ENCODE measurements at places on chromosomes 6 and 20.

DNA sequence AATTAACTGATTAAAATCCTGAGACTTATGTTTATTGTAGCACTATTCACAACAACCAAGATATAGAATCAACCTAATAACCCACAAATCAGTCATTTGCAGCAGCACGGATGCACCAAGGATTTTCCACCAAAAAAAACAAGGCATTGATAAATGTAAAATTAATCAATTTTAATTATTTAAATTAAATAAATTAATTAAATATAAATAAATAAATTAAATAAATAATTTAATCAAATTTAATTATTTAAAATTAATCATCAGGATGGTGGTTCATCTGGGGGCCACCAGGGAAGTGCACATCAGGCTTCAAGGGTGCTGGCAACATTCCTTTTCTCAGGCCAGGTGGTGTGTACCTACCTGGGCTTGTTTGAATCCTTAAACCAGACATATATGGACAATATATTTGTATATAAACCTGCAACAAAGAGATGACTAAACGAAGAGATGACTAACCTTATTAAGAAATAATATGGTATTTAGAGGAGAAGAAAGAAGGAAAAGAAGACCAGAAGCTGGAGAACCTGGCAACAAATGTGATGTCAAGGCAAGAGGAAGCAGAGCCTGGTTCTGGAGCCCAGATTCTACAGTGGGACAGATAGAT lies 89.2 kb downstream of the CD164 start:
- no peak for DNase-seq

DNA sequence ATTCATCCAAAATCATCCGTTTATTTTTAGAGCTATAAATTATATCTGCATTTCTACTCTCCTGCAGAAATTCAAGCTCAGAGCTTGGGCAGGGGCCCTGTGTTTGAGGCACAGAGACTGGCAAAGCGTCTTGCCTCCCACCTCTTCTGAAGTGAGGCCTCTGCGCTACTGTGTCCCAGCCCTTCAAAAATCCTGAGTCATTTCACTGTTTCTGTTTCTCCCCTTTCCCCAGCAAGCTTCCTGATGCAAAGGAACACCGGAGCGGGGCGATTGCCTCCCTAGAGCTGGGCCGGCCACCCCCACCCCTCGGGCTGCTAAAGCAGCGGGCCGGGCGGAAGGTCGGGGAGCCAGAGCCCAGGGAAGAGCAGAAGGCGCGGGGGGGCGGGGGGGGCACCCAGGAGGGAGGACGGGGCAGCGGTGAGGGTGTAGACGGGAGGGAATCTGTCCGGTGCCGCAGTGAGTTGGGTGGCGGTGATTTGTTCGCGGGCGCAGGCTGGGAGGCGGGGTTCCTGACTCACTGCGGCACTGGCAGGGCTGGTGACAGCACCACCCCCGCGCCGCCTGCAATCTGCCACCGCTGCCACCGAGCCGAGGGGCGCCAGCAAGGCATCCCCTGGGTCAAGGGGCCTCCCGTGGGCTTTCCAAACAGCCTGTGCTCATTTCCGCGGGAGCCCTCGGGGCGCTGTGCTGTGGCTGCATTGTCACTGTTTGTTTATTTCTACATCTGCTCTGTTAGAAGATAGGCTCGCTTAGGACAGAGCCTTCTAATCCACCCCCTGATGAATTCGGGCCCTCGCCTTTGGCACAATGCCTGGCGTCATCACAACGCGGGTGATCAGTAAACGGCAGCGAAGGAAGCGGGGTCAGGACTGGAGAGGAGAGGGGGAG lies 46.5 kb upstream of the SNAP25 start:
- DNase-seq, result peak; percentile 18

DNA sequence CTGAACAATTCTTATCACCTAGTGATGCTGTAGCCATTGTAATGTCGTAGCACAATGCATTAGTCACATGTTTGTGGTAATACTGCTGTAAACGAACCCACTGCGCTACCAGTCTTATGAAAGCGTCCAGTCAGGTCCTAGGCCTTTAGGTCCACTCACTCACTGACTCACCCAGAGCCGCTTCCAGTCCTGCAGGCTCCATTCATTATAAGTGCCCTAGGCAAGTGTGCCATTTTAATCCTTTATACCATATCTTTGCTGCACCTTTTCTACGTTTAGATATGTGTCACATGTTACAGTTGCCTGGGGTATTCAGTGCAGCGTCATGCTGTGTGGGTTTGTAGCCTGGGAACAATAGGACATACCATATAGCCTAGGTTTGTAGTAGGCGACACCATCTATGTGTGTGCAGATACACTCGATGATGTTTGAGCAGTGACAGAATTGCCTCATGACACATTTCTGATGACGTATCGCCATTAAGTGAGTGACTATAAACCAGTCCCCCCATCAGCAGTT lies 15.4 kb downstream of the IGF2R start:
- no peak for DNase-seq

DNA sequence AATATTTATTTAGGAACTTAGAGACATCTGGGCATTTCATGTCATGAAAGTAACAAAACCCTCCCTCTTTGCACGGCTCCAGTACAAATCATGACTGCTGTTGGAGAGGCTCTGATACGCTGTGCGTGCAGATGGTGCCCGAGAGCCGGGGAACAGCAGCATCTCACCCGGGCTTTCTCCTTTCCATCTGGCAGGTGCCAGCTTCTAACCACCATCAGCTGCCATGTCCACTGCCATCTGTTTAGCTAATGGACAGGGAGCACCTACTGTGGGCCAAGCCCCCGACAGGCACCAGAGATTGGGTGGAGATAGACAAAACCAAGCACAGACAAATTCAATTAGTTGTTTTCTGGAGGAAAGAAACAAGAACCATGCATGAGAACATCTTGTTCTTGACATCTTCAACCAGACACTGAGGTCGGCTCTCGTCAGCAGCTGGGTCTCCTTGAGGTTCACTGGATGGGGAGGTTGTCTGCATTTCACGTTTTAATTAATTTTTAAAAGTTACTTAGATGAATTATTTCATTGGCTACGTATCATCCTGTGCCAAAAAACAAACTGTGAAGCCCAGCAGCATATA lies 323.7 kb downstream of the THBS2 start:
- no peak for DNase-seq

DNA sequence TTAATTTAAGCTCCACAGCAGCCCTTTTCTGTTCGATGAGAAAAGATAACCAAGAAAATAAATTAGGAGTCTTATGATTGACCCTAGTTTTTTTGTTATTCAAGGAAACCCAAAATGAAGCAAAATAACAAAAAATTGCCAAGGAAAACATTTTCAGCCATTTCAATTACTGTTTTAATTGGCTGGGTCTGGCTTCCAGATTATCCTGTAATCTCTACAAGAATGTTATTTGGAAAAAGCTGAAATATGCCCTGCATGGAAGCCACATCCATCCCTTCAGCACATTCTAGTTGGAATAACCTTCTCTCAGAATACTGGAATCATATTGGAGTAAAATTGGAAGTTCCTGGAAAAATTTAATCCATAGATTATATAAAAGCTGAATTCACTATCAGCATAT lies 191.1 kb upstream of the CCN2 start:
- DNase-seq, result no peak

GRCh38 chr20:8265588-8265987 lies 133.5 kb downstream of the PLCB1 start:
- no peak for DNase-seq

- DNase-seq, result no peak
Observed at GRCh38 chr6:1787894-1788293, 178.2 kb downstream of the FOXC1 start.

DNA sequence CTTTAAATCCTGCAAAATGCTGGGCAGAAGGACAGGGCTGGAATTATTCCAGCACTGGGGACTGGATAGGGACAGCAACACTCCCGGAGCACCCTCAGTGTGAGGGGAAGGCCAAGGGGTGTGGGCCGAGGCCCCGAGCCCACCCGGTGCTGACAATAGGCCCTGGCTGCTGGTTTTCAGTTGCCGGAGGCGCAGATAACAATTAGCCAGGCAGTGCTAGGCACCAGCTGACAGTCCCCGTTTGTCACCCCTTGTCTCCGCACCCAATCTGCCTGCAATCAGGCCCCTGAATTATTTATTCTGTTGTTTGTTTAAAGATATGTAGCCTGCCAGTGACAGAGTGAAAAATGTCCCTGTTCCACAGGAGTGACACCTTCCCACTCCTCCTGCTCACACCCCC lies 120.0 kb downstream of the GRM4 start:
- no peak for DNase-seq

- no peak for DNase-seq
Observed at GRCh38 chr6:154284313-154284853, 72.2 kb downstream of the IPCEF1 start.

DNA sequence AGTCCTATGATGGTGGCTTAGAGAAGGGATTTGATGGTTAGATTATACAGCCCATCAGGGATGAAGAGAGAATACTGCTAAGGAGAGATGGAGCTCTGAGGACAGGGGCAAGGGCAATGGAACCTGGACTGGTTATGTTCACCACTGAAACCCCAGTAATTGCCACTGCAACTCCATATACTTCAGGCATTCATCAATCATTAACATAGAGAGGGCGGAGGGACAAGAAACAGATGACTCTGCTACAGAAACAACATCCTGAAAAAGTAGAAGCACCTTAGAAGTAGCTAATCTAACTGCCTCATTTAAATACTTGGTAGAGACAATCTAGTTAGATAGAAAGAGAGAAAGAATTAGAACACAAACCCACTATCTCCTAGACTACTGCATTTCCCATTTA lies 89.8 kb downstream of the MDN1 start:
- no peak for DNase-seq

DNA sequence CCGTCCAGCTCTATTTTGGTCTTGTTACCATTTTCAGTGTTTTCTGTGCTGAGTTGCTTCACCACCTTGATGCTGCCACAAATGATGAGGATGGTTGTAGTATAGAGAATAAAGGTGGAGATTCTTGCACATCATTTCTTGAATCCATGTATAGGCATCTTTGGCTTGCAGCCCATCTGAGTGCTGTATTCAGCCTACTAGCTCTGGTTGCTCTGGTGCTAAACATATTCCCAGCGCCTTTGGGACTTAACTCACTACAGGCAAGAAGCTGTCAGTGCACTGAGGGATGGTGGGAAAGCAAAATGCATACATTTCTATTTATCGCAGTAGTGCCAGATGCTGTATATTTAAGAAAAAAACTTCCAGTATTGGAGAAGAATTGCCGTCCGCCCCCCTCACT lies 86.0 kb downstream of the CARMIL1 start:
- DNase-seq, result no peak

DNA sequence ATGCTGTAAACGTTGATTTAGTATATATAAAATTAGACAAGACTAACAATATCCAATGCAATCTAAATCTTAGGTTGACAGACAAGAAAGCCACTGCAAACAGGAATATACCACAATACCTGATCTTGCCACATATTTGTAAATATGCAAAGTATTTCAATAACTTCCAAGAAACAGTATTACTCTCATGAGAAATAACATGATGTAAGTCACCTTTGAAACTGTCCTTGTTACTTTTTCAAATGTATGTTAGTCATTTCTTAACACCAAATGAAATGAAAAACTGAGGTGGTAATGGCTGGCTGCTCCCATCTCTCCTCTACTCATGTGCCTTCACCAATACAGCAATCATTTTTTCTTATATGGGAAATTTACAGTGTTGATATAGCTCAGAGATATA lies 118.7 kb downstream of the ATG5 start:
- DNase-seq, result no peak

GRCh38 chr6:152356662-152357061 lies 280.5 kb downstream of the SYNE1 start:
- no peak for DNase-seq

- DNase-seq, result no peak
Observed at GRCh38 chr20:9059931-9060330, 9.0 kb upstream of the PLCB4 start.

DNA sequence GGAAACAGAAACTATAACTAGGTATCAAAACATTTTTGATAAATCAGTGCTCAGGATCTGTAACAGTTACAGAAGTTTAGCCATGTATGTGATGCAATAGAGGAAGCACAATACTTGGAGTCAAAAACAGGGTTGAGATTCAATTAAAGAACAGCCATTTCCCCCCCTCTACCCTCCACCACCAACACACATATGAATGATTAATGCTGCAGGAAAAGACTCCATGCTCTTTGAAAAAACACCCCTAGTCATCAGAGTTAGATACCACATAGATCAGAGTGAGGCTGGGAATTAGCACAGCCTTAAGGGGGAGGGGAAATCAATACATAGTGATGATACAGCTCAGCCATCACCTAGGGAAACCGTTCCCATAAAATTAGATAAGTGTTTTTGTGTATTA lies 108.9 kb upstream of the EMILIN3 start:
- no peak for DNase-seq

DNA sequence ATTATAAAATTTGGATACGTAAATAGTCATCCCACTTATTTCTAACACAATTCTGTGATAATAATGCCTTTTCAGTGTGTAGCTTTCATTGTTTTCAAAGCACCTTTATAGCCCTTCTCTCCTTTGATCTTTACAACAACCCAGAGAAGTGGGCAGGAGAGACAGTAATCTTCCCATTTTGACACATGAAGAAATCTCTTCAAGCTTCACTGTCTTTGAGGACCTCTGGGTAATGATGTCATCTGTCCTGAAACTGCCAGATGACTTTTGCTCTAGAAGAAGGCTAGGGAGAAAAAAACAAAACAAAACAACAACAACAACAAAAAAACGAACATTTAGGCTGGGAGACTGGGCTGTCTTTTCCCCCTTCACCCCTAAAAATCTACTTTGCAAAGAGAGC lies 203.0 kb downstream of the KCNQ5 start:
- no peak for DNase-seq

- DNase-seq, result peak; percentile 36
Observed at GRCh38 chr20:2599288-2600006, 53.0 kb upstream of the NOP56 start.

DNA sequence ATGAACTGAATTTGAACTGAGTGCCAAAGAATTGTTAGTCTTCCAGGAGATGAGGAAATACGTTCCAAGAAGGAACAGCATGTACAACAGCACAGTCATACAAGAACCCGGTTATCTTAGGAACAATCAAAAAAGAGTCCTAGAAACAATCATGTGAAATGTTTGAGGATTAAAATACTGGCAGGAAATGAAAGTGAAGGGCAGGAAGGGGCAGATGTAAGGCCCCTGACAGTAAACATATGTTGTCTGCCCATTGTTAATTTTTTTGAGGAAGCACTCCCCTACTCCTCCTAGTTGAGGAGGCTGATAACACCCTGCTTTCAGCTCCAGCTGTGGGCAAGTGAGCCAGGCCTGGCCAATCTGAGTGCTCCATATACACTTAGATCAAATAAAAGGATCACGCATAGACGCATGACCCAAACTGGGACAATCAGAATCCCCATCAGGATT lies 220.9 kb downstream of the HACE1 start:
- no peak for DNase-seq

DNA sequence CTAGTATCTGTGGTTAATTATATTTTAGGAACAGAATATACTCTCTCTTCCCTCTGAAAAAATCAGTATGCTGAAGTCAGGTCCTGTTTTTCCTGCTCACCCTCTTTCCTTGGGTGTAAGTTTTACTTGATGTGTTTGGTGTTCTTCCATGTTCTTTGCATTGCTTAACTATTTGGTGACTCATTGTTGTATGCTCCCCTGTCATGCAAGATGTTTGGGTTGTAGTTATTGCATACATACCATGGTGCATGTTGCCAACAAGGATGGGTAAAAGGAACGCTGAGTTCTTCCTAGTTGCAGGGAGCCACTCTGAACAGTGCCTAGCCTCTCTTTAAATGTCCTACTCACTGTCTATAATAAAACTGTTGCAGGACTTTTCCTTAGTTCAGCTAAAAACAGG lies 207.9 kb upstream of the LAMP5 start:
- DNase-seq, result no peak

GRCh38 chr6:99178168-99178567 lies 171.3 kb downstream of the FAXC start:
- DNase-seq, result no peak

Data from smooth muscle cell of the brain vasculature (primary cell).